ENCODE measurements at places on chromosomes 3 and 15.

DNA sequence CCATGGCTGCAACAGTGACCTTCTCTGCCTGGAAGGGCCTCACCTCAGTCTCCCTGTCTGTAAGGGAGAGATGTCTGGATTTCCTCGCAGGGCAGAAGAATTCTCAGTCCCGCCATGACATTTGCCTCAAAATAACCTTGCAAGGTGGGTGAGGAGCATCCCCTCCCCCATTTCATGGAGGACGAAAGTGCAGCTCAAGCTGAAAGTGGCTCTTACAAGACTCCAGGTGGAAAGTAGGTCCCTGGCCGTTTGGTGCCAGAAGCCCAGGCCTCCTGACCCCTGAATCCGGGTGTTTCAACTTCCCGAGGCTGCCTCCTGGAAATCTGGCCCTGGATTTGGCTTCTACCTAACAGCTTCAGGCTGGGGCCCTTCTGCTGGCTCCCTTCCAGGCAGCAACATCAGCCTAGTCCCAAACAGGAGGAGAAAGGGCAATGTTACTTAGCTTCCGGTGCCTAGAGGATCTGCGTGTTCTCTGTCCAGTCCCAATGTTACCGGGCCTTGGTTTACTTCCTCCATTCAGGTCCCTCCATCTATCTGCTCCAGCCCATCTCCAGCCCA, 769 bp upstream of the CSPG4 start:
- no peak for DNase-seq

- no peak for DNase-seq
Observed at GRCh38 chr3:41035456-41036022, 163.8 kb upstream of the CTNNB1 start.

DNA sequence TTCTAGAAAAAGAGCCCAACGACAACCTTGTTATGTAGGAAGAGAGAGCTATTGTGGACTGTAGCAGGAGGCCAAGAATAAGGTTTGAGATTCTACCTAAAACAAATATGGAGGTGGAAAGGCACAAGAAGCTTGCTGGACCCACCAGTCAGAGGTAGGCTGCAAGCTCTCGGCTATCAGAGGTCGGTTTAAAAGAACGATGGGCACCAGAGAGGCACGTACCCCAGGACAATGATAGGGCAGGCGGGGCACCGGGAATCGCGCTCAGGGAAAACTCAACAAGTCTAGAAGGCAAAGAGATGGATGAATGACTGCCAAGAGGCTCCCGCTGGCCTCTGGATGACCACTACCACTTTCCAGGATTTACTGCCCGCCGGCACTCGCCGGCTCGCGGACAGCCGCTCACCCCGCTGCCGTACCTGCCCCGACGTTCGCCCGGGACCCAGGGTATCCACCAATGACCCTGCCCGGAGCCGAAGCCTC, 1.1 kb downstream of the HDGFL3 start:
- DNase-seq = no peak

DNA sequence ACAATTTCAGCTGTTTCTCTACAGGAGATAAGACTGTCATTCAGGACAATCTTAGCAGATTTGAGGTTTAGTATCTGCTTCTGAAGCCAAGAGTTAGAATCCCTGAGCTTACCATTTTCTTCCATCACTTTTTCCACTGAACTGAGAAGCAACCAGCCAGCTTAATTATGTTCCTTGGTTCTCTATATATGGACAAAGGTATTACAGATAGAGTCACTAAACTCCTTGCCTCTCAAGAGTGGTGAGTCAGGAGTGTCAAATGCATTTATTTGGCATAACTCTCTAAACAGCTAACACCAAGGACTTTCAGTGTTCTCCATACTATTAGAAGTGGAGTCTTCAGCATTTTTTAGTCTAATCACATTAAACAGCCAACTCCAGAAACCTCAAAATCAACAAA, 239.3 kb downstream of the ALCAM start:
- DNase-seq = no peak

DNA sequence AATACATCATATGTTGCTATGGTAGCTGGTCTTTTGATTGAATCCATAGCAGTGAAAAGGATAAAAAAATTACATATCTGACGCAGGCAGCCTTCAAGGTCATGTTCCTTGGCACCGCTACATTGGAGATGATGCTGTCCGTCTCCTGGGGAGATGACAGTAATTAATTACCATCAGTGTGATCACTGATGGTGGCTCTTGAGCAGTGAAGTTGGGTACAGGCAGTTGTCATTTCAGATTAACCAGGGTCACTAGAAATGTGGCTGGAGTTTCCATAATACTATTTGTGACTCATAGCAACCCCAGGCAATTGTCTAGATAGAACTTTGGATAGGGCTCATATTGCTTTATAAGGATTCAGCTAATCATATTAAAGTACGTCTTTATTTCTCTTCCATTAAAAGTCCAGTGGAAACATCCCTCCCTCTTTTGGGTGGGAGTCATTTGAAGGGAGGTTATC, 136.3 kb downstream of the THSD4 start:
- DNase-seq = no peak

- DNase-seq = no peak
Observed at GRCh38 chr15:73395671-73396070, 26.9 kb upstream of the HCN4 start.

GRCh38 chr15:51649659-51650521, 27.3 kb upstream of the DMXL2 start:
- peak; percentile 64 for DNase-seq

DNA sequence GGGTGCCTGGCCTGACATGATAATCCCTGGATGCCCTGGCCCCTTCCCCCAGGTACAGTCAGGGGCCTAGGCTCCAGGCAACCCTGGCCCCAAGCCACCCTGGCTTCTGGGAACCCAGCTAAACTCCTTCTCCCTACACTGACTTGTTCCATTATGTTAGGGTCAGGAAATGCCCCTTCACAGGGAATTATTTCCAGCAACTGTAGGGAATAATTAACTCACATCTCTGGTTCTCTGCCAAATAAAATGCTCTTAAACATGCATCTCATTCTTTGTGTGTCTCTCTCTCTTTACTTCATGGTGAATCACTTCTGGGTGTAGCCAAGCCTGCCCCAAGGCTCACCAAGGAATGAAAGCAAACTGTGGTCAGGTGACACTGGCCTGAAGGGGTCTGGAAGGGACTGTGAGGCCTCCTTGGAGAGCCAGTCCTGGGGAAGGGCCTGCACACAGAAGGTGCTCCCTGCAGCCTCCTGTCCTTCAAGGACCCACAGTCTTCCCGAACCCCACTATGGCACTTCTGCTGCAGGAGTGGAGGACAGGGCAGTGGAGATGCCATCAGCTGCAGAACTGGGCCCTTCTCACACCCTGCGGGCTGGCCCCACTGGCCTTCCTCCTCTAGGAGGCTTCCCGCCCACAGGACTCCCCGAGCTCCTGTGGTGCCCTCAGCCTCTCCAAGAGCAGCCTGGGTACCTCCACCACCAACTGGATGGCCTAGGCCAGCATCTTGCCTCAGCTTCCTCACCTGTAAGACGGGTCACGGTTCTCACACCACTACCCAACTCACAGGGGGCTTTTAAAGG, 17.6 kb downstream of the TKT start:
- no peak for DNase-seq

DNA sequence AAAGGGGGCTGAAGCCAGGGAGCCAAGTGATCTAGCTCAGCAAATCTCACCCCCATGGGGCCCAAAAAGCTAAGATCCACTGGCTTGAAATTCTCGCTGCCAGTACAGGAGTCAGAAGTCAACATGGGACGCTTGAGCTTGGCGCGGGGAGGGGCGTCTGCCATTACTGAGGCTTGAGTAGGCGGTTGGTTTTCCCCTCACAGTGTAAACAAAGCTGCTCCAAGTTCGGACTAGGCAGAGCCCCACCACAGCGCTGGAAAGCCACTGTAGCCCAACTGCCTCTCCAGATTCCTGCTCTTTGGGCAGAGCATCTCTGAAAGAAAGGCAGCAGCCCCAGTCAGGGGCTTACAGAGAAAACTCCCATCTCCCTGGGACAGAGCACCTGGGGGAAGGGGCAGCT, 8.1 kb upstream of the SLC25A36 start:
- DNase-seq = no peak

DNA sequence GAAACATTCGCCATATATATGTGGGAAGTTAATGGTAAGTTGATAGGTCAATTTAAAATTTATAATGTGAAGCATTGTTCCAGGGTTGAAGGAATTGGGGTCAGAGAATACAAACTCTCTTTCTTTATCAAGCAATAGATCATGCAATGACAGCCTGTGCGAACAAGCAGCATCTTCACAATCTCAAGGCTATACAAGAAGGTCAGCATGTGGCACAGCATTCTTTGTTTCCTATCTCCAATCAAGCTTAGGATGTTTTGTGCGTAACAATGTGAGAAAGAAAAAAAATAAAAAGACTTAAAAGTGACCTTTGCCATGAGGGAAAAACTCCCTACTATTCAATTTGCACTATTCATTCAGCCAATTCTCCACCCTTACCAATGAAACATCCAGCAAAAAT, 288.1 kb upstream of the NECTIN3 start:
- no peak for DNase-seq

DNA sequence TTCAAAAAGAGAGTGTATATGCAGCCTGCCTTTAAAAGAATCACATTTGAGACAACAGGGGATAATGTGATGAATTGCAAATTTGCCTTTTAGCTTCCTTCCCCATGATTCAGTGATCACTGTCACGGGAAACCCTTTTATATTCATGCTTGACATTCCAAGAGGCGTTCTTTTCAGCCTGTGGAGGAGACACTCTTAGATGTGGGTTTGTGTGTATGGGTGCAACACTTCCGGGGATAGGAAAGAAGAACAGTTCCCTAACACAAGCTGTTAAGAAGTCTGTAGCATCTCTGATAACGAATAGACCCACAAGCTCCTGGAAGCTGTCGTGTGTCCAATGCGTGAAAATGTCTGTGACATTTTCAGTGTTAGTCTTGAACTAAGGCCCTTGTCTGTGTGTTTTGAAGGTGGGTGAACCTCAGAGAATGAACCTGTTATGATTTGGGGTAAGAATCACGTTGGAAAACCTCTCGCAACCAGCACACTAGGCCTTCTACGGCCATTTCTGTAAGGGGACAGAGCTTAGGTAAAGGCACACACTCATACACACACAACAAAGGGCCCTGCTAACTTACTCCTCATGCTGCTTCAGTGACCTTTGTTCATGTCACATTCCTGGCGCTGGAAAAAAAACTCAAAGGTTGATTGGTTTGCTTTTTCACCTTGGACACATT, 229.2 kb upstream of the ST8SIA2 start:
- no peak for DNase-seq

- no peak for DNase-seq
Observed at GRCh38 chr3:16058521-16058920, 116.0 kb upstream of the GALNT15 start.

Measured in GM10248 (cell line).